ENCODE measurements at places on chromosomes 6 and 20.

- no peak for DNase-seq
These were observed 715.6 kb downstream of the QKI start for GRCh38 chr6:164130151-164130550.

DNA sequence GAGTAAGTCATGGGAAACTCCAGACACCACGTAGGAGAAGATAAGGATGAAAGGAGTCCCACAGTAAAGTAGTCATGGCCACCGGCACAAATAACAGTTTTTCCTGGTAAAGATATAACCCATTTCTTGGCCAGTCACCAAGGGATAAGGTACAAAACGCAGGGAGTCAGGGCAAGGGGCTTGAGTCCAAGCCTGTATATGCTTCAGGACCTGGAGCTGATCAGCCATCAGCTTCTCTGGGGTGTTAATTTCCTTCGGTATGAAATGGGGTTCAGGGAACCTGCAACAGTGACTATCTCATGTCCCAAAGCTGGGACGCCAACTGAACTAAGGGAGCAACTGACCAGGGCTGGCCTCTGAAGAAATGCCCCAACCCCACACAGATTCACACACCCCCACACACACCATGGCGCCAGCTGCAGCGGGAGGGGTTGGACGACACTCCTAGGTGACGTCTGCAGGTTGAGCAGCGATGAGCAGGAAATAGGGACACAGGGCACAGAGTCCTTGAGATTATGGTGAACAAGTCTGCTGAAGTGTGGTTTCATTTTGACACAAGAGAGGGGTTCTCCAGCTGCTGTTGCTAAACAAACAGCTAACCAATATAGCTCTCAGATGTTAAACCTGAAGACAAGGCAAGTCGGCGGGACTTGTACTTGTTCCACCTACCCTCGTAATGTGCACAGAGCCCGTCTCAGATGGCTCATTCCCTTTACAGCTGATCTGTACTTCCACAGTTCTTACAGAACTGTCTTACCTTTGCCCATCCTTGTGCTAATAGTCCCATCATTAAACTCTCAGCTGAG lies 7.4 kb upstream of the ADTRP start:
- DNase-seq: no peak

GRCh38 chr6:157442291-157442690 lies 61.3 kb downstream of the ZDHHC14 start:
- no peak for DNase-seq

DNA sequence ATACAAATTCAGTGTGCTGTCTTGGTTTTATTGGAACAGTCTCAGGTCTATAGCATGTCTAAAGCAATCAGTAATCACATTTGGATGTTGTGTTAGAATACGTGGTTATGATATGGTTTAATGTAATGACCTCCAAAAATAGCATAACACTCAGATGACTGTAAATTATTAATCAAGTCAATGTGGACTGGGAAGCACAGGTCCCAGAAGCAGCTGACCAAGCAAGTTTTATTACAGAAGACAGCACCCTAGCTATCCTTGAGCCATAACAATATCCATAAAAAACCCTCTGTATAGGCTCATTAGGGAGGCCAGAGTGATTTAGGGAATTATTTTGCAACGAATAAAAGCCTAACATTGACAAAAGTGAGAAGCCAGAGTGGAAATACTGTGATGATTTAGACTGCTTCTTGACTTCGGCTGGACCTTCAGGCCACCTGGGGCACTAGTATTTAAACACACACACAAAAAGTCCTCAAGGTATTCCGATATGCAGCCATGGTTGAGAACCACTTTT lies 66.9 kb downstream of the RSPH3 start:
- DNase-seq: no peak

GRCh38 chr20:44549123-44549522 lies 27.3 kb upstream of the SERINC3 start:
- no peak for DNase-seq

GRCh38 chr6:841569-841968 lies 148.6 kb upstream of the EXOC2 start:
- no peak for DNase-seq

- no peak for DNase-seq
These were observed 22.7 kb downstream of the MRPL14 start for GRCh38 chr6:44104481-44105021.

DNA sequence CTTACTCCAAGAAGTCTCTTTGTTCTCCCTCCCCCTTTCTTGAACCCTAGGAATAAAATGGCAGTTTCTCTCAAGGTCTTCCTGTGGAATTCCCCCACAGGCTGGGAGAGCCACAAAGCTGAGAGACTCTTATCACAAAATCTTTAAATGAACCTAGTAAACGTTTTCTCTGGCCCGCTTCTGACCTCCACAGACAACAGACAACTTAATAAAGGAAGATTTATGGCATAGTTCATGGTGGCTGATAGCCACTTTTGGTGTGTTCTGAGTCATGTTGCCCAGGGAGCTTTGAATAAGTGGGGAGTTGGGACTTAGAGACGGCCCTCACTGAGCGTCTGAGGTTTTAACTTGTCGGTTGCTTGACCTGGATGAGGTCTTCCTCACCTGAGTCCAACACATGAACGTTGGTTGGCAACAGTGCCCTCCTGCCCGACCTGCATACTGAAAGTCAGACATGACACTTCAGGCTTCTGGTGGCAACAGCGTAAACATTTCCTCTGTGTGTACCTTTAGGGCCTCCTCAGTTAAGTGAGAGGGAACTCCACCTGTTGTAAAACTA lies 124.1 kb downstream of the FOXO3 start:
- no peak for DNase-seq

GRCh38 chr6:15176816-15177370 lies 69.0 kb upstream of the JARID2 start:
- no peak for DNase-seq

DNA sequence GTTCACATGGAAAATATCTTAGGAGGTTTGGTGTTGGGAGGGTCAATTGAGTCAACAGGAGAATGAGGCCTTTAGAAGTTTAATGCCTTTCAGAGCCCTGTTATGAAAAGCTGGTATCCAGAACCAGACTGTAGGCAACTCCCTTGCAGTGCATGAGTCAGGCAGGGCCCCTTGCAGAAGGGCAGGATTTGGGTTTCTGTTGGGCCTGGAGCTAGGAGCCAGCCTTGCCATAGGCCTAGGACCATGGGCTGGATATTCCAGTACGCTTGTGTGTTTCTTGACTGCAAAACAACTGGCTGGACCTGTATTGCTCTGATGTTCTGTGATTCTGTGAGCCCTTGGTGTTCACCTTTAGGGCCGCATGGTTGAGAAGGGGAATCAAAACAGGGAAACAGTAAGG lies 350.9 kb upstream of the PRND start:
- DNase-seq: no peak

DNA sequence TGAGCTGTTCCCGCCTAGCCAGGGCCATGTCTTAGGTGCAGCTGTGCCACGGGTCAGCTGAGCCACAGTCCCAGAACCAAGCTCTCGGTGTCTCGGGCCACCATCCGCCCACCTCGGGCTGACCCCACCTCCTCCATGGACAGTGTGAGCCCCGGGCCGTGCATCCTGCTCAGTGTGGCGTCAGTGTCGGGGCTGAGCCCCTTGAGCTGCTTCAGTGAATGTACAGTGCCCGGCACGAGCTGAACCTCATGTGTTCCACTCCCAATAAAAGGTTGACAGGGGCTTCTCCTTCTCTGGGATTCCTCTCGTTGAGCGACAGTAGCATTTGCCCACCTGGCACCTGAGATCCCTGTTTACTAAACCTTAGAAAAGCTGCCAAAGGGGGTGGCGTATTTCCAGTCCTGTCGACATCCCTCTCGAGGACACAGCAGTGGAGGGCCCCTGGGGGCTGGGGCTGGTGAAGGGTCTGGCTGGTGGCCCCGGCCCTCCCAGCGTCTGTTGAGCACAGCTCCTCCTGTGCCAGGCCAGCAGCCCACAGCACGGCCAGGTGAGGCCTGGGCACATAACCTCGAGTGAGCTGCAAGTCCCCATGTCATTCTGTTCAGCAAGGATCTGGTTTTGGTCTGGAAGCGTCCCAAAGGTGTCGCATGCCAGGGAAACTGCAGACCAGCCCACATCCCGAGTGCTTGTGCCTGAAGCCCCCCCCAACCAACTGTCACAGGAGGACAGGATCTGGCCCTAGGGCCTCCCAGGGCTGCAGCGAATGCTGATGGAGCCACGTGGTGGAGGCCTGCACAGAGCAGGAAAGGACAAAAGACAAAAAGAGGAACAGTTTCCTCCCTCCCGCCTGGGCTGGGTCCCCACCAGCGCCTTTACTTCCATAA lies 21.2 kb upstream of the PYGB start:
- no peak for DNase-seq

- DNase-seq: no peak
These were observed 30.1 kb upstream of the CSNK2A1 start for GRCh38 chr20:573414-574296.

DNA sequence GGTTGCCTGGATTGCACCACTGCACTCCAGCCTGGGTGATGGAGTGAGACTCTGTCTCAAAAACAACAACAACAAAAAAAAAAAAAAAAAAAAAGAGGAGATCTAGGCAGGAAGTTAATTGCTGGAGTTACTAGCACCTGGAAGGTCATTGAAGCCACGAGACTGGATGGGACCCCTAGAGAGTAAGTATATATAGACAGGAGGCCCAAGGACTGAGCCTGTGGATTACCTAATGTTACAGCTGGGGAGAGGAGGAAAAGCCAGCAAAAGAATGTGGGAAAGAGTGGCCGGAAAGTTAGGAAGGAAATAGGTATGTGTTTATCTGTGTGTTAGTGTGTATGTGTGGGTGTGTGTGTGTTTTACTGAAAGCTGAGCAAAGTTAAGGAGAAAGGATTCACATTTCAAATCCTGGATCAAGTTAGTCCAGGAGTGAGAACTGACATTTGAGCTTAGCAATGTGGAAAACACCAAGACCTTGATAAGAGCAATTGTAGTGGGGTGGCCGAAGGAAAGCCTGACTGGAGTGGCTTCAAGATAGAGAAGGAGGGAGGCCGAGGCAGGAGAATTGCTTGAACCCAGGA lies 38.4 kb downstream of the ANKRD6 start:
- DNase-seq: no peak

DNA sequence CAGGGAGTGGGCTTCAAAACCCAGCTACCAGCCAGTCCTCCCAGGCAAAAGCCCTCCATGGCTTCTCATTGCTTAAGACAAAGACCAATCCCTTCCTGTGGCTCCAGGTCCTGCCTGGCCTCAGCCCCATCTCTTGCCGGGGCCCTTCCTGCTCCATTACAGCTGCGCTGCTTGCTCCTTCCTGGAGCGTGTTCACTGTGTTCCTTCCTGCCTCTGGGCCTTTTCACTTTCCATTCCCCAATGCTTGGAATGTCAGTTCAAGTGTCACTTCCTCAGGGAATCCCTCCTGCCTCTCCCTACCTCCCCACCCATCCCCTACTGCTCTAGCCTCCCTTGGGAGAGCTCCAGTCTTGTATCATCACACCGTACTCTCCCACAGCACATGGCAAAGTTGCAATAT lies 11.1 kb upstream of the ITPR3 start:
- DNase-seq: no peak

GRCh38 chr20:34536798-34537394 lies 20.7 kb downstream of the DYNLRB1 start:
- DNase-seq: no peak

DNA sequence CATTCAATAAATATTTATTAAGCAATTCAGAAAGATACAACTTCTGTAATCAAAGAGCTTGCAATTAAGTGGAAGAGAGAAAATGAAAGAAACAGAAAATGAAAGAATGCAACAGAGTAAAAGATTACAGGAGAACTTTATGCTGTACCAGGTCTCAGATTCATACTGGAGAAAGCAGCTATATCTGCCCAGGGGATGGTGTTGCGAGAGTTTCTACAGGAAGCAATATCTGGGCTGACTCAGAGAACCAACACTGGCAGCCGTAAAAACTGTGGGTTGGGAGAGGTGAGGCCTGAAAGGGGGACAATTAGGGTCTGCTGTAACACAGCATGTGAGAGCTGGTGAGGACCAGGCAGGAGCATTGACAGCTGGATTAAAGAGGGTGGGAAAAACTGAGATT lies 256.7 kb upstream of the TCF21 start:
- DNase-seq: no peak

DNA sequence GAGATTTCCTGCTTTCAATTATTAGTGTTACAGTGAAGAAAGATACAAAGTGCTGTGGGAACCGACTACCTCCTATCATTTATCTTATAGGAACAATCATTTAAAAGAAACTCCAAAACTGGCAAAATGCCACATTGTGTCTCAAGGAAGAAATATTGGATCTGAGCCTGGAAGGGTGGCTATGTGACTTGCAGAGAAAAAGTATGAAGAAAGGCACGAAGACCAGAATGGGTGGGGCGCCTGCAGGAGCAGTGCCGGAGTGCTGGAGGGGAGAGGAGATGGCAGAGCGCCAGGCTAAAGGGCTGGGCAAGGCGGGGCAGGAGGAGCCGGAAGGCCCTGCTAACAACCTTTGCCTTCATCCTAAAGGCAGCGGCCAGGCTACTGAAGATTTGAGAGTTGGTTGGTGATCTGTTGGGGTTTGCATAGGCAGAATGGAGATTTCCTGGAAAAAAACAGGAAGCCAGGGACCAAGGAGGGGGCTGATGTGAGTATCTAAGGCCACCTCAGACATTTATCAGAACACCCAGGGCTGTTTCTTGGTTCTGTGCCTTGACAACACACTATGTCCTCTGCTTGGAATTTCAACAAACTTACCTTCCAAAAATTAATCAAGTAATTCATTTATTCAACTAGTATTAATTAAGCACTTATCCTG lies 125.6 kb downstream of the MAFB start:
- DNase-seq: no peak

- no peak for DNase-seq
These were observed 23.6 kb downstream of the THEMIS start for GRCh38 chr6:127877231-127877630.

GRCh38 chr20:32830437-32830836 lies 10.7 kb downstream of the MAPRE1 start:
- DNase-seq: no peak

- no peak for DNase-seq
These were observed 576.4 kb downstream of the HTR1B start for GRCh38 chr6:76886900-76887299.

DNA sequence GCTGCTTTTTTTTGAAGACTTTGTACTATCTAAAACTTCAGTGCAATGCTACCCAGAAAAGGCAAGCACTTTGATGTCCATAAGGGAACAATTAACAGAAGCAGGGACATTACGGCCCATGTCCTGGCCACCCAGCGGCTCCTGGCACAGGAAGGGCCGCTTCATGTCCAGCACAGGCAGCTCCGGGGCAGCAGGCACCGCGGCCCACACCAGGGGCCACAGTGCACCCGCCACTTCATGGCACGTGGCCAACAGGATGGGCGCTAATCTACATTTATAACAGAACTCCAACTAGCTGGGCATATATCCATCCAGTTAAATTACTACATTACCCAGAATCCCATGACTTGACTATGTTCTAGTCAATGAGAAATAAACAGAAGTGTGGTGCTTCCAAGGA lies 198.2 kb upstream of the ID4 start:
- DNase-seq: no peak

GRCh38 chr6:11552442-11552841 lies 14.9 kb downstream of the TMEM170B start:
- DNase-seq: no peak

GRCh38 chr6:26743941-26744699 lies 84.6 kb upstream of the ZNF322 start:
- no peak for DNase-seq

DNA sequence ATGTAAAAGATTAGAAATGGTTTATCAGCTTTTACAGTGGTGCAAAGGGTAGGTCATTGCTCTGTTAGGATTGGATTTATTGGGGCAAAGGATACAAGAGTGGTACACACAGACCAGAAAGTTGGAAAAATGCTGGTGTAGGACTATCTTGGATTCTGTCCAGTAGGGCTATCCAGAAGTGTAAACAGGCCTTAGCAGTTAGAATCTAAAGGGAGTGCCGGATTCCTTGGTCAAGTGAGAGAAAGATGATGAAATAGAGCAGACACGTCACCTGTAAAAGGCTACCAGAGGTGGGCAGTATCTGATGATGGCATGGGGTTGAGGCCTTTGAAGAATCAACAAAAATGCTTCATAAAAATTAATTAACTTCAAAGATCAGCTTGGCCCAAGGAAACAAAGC lies 975.9 kb downstream of the KIF16B start:
- no peak for DNase-seq

Data from activated naive CD4-positive, alpha-beta T cell (primary cell).